Stomach (tissue), 19 donors: ENCODE measurements at places on chromosomes 7 and 10.

- DNase-seq = peak; percentile 90
Observed at GRCh38 chr10:35640474-35640873, 1.6 kb downstream of the FZD8 start.

- no peak for DNase-seq
Observed at GRCh38 chr7:17147409-17147808, 151.0 kb upstream of the AHR start.

DNA sequence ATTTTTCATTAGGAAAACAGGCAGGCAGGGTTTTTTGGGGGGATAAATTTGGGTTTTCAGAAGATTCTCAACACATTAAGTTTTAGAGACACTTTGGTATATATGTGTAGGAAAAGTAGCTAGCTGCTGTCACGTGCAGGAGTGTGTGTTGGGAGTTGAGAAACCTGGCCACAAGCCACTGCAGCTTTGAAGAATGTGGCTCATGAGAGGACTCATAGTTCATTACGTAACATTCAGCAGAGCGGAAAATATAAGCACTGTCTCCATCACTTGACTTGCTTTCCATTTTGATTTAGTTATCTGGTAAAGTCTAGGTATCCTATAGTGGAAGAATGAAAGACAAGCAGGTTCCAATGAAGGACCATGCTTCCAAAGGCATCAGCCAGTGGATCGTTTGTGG lies 31.2 kb downstream of the SMNDC1 start:
- peak; percentile 72 for DNase-seq

GRCh38 chr10:79165070-79165778 lies 96.5 kb downstream of the ZMIZ1 start:
- DNase-seq = no peak

GRCh38 chr7:112213735-112214134 lies 7.2 kb downstream of the ZNF277 start:
- no peak for DNase-seq

DNA sequence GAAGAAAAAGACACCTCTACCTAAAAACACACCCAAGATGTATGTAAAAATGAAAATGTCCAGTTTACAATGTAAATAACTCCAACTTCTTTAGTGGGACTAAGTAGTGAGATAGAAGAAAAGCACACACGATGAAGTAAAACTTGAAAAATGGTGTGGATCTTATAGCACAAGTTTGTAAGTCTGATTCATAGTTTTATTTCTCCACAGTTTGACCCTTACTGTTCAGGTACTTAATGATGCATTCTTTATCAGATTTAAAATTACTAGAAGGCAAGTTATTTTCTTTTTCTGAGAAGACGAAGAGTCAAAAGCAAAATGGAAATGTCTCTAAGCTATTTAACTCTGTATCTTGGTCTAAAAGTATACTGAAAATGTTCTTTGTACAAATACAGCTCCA lies 6.1 kb downstream of the NAMPT start:
- no peak for DNase-seq

GRCh38 chr10:130243015-130243414 lies 106.8 kb downstream of the GLRX3 start:
- peak; percentile 7 for DNase-seq

DNA sequence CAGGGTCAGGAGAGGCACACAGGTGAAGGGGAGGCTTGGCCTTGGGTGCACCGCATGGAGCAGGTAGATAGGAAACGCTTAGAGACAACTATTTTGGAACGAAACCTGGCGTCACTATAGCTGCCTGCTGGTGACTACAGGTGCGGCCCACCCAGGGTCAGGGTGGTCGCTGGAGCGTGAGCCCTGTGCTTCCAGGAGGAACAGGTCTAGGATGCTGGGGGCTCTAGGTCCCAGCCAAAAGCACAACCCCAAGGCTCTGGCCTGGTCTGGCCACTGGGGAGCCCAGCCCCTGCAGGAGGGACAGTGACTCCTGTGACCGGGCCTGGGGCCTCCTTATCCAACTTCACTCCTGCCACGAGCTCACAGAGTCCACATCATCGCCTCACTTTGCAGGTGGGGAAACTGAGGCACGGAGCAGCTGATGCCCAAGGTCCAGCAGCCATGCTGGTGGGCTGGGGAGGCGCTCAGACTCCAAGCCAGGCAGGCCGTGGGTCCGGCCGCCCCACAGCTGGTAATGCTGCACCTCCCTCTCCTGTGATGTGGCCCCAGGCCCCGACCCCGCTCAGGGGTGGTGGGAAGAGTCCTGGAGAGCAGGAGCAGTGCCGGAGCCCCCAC lies 9.0 kb downstream of the LFNG start:
- peak; percentile 24 for DNase-seq

- DNase-seq = no peak
Observed at GRCh38 chr10:96850825-96851224, 18.7 kb downstream of the LCOR start.

DNA sequence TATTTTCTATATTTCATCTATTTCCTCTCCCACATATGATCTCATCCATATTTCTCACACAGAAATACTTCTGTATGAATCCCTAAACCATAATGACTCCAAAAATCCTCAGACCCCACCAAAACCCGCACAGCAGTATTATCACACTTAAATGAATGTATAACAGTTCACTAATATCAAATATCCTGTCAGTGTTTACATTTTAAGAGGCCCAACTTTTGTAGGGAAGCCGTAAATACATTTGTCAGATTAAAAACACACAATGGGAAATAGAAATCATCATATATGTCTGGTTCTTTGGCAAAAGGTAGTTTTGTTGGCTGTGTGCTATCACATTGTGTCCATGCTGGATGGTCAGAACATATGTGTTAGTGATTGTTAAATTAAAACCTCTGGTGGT lies 4.2 kb downstream of the AUTS2 start:
- no peak for DNase-seq

- DNase-seq = peak; percentile 42
Observed at GRCh38 chr7:44712012-44712411, 36.6 kb upstream of the ZMIZ2 start.

DNA sequence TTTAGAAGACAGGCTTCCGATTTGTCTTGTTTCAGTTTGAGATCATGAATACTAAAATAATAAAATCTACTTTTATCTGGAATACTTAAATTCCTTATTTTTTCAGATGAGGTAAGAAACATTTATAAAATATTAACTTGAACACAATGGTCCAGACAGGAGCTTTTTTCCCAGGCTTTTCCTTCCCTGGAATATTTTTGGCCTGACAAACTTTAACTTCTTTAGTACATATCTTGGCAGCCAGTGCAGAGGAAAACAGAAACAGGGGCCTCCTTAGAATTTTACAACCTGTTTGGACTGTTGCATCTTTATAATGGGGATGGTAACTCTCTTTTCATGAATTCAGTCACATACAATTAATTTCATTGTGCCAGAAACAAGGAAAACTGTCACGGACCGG lies 41.4 kb downstream of the NRP1 start:
- DNase-seq = no peak

- DNase-seq = no peak
Observed at GRCh38 chr10:101749047-101750016, 26.6 kb downstream of the FGF8 start.
